ENCODE measurements at places on chromosomes 16 and 17. TPM values are rescaled to one million over a fixed set of nuclear protein-coding genes. Genes with fewer than 3 reads are reported as not detected.
A peak's percentile ranks its signal among the peaks of the same experiment; 100 is the strongest.

- no peak for DNase-seq
These were observed 11.2 kb downstream of the METTL22 start for GRCh38 chr16:8632675-8633182.

- DNase-seq, result peak; percentile 44
These were observed 1.1 kb downstream of the DNASE1 start for GRCh38 chr16:3655396-3656159.

GRCh38 chr16:49739381-49739780 lies 116.5 kb downstream of the ZNF423 start:
- no peak for DNase-seq

DNA sequence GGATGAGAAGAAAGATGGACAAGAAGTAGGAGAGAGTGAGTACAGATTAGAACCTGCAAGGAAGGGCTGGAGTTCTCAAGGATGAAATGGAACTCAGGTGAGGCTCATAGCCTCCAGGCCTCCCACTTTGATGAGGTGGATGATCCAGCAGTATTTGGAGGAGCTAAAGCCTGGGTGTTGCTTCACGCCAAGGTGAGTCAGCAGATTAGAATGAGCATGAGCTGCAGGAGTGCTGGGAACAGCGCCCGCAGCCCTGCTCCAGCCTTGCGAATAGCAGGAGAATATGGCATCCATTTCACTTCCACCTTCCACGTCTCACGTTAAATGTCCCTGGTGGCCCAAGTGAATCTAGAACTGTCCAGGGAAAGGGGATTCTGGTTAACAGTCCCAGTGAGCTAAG lies 94.4 kb upstream of the CPHXL start:
- DNase-seq, result no peak

DNA sequence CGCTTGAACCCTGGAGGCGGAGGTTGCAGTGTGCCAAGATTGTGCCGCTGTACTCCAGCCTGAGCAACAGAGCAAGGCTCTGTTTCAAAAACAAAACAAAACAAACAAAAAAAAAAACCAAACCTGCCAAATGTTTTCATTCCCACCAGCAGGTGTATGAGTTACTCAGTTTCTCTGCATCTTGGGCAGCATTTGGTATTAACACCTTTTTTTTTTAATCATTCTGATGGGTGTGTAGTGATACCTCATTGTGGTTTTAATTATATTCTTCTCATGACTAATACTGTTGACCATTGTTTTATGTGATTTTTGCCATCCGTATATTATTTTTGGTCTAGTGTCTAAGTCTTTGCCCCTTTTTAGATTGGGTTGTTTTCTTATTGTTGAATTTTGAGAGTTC lies 15.3 kb downstream of the NFATC3 start:
- no peak for DNase-seq

GRCh38 chr17:36523113-36523512 lies 11.6 kb downstream of the MYO19 start:
- DNase-seq, result peak; percentile 18

DNA sequence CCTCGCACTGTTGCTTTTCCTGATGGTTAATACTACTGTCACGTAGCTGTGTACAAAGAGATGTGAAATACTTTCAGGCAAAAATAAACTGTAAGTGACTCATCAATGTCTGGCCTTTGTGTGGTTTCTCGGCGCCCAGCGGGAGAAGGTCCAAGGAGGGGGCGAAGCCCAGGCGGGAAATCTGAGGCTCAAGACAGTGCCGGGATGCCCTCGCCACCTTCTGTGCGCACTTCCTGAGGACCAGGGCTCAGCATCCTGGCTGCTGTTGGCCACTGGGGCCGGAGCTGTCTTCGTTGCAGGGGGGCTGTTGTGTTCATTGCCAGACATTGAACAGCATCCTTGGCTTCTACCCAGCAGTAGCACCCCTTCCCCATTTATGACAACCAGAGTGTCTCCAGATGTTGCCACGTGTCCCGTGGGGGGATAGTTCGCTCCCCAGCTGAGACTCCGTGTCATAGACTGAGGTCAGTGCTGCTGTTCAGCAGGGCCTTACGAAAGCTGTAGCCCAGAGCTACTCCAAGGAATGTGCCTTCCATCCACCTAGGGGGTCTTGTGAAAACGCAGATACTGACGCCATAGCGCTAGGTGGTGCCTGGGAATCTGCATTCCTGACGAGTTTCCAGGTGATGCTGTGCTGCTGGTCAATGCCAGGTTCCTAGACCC lies 67.3 kb upstream of the PLCG2 start:
- no peak for DNase-seq

DNA sequence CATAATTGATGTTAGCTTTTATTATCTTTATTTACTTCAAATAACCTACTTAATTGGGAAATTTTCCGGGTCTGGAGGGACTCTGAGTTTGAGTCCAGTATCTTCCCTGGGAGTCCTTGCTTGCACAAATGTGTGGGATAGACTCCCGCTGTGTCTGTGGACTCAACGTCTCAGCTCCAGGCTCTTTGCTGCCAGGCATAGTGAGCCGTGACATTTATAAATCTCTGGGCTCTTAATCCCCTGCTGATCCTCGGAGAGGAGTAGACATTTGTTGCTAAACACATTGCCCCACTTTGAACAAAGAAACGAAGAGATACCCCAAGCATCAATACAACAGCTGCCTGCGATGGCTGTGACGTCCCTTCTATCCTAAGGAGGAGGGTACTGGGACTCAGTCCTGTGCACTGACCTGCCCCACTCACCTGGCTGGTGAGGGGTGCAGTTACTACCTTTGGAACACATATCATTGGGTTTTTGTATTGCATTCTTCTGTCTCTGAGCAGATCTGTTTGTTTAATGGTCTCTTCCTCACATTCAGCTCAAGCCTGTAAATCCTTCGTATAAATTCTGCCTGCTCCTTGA lies 316.9 kb downstream of the HAPSTR1 start:
- DNase-seq, result no peak

- DNase-seq, result no peak
These were observed 20.2 kb upstream of the TVP23A start for GRCh38 chr16:10838621-10839278.

- DNase-seq, result no peak
These were observed 5.9 kb upstream of the SPG7 start for GRCh38 chr16:89502081-89502843.

- DNase-seq, result no peak
These were observed 37.1 kb downstream of the ARHGAP44 start for GRCh38 chr17:12826431-12826830.

DNA sequence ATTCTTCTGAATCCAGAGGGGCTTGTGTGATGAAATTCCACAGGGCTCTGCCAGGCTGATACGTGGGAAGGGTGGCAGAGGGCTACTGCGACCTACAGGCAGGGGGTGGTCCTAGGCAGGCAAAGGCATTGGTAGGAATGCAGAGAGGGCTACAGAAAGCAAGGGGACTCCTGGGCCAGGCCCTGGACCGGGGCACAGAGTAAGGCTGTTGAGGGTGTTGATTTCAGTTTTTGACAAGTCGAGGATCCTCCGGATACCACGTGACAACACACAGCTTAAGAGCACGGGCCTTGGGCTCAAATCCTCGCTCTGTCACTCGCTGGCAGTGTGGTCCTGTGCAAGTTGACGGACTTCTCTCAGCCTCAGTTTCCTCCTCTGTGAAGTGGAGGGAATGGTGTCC lies 19.1 kb upstream of the DOC2B start:
- no peak for DNase-seq

DNA sequence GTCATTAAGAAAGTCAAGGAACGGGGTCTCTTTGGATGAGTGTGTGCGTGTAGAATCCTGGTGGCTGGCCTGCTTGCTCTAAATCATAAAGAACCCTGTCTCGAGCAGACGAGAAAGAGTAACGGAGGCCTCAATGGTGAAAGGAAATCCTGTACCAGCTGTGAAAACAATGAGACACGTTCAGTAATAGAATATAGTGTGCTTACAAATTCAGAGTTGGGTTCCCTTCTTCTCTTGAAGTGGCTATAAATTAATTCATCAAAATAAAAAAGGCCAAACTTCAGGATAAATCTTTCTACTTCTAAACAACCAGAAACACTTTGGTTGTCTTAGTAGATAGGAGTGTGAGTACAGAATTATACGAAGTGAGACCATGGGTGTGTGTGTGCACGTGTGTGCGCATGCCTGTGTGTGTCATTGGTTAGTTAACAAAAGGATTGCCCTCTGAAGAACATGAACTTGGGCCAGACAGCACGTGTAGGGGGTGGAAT lies 48.5 kb downstream of the WWOX start:
- DNase-seq, result no peak

GRCh38 chr17:40565769-40566409 lies 617 bp upstream of the CCR7 start:
- DNase-seq, result no peak

- DNase-seq, result no peak
These were observed 12.1 kb downstream of the CFDP1 start for GRCh38 chr16:75420987-75421819.

DNA sequence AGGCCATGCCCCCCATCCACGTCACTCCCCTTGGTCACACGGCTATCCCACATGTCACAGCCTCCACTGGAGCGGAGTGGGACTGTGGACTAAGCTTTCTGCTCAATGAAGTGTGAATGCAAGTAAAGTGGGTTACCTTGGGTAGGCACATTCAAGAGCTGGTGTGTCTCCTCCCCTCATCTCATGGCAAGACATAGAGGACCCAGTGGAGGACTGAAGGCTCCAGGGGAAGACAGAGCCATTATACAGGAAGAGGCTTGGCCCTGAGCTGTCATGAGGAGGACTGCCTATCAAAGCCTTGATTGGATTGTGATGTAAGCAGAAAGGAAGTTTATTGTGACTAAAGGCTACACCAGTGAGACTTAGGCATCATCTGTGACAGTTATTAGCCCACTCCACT lies 129.2 kb upstream of the CCL2 start:
- DNase-seq, result no peak

GRCh38 chr16:67317853-67318252 lies 8.7 kb downstream of the KCTD19 start:
- DNase-seq, result no peak

- DNase-seq, result peak; percentile 59
These were observed 17.6 kb downstream of the HIGD1B start for GRCh38 chr17:44865231-44865660.

- no peak for DNase-seq
These were observed 142.8 kb downstream of the AXIN2 start for GRCh38 chr17:65418622-65419021.

DNA sequence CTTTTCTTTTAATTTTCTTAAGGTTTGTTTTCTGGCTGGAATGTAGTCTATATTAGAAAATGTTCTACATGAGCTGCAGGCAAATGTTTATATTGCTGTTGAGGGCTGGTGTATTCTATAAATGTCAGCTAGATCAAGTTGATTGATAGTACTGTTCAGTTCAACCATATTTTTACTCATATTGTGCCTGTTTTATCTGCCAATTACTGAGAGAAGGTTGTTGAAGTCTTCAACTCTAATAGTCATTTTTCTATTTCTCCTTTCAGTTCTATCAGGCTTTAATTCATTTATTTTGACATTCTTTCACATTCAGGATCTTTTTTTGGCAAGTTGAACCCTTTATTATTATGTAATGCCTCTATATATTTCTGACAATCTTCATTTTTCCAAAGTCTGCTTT lies 93.2 kb upstream of the HS3ST3A1 start:
- DNase-seq, result no peak

- no peak for DNase-seq
These were observed 62.6 kb upstream of the TEKT1 start for GRCh38 chr17:6894206-6894528.

DNA sequence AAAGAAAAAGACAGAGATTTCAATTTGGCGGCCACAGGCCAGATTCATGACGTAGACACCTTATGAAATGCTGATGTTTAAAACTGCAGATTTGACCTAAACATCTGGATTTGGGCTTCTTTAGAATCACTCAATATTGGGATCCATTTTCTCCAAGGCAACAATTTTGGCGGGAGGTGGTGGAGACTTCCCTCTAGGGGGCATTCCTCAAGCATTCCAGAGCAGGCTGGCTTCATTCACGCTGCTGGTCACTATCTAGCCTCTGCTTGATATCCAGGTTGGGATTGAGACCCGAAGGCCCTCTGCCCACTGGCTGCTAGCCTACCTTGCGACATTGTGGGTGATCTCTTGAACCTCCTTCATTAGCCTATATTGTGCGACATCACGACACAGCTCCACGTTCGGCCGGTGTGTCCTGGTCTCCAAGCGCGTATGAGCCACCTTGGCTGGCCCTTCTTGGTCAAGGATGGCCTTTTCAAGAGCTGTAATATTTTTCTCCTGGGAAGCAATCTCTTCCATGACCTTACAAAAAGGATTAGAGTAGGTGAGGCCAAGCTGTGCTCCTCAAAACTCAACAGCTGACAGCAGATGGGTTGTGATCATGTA lies 24.5 kb downstream of the FBXO39 start:
- no peak for DNase-seq

DNA sequence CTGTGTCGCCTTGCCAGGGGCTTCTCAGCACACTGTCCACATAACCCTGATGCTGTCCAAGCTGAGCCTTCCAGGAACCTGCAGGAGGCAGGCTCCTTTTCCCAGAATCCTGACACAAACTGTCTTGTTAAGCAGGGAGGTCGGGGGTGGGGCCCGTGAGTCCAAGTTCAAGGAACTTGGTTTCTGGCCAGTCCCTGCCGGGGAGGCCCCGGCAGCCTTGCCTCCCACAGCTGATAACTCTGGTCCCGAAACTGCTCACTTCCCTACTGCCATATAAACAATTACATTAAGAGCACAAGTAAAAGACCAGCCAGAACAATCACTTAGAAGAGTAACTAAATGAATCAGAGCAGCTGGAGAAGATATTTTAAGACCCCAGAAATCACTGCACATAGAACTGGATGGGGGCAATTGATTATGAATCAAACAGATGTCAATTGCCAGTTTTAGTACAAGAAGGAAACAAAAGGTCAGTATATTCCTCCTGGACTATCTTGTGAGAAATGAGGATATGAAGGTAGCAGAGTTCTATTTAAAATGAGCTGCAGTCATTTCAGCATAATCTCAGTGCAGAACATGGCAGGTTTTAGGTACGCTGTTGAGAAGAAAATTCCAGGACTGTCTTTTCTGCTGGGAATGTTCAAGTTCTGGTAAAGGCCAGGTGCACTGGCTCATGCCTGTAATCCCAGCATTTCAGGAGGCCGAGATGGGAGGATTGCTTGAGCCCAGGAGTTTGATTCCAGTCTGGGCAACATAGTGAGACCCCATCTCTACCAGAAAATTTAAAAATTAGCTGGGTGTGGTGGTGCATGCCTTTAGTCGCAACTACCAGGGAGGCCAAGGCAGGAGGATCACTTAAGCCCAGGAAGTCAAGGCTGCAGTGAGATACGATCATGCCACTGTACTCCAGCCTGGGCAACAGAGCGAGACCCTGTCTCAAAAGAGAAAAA lies 169.8 kb downstream of the PITPNC1 start:
- peak; percentile 51 for DNase-seq

GRCh38 chr16:87474566-87474996 lies 18.2 kb downstream of the ZCCHC14 start:
- DNase-seq, result no peak

- no peak for DNase-seq
These were observed 40.6 kb downstream of the KNOP1 start for GRCh38 chr16:19677402-19677801.

The KRT40 gene
- total RNA-seq, result not detected

The TBC1D28 gene
- total RNA-seq, result not detected

The INCA1 gene
- 0.88 TPM for total RNA-seq

The PLA2G15 gene
- total RNA-seq, result 12.5 TPM

The GAN gene
- 2.9 TPM for total RNA-seq

The SSTR5 gene
- total RNA-seq, result not detected

The TLCD2 gene
- 4.2 TPM for total RNA-seq

The CIBAR2 gene
- not detected for total RNA-seq

The CYBA gene
- total RNA-seq, result 32.5 TPM

The TPSG1 gene
- total RNA-seq, result 0.15 TPM

The TNS4 gene
- 0.13 TPM for total RNA-seq

The TBC1D3 gene
- not detected for total RNA-seq
